ENCODE measurements at places on chromosomes 12 and 14.
A peak's percentile ranks its signal among the peaks of the same experiment; 100 is the strongest.

DNA sequence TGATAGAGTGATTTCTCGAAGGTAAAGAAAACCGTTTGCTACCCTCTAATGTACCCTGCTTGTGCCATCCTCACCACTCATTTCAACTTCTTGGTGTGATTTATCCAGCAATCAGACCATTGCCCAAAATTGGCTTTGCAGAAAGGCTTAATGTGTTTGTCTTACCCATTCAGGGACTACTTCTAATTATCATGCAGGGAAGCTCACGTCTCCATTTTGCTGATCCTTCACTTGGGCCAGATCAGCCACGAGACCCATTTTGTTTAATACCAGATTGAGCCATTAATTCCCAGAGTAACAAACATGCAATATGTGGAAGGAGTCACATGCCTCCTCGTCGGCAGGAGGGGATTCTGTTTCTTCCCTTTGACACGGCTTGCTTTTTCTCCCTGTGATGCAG lies 51.1 kb upstream of the CRY1 start:
- DNase-seq, result no peak

- DNase-seq, result no peak
These were observed 211.5 kb upstream of the C14orf180 start for GRCh38 chr14:104367866-104368750.

- no peak for DNase-seq
These were observed 78.5 kb downstream of the MDGA2 start for GRCh38 chr14:47596860-47597259.

DNA sequence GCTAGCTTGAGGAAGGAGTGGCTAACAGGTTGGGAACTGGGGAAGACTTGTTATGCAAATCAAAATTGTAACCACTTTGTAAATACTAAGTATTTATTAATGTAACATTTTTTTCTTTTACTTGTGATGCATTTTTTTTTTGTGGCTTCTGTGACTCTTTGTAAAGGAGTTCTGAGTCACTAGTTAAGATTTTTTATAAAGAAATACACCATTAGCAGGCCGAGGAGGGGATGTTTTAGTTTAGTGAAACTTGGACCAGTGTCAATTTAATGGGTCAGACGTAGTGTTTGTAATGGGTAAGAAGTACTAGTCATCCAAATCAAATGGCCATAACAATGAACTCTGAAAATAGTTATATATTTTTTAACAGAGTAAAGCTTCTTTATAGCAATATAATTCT lies 43.1 kb downstream of the AKAP6 start:
- peak; percentile 62 for DNase-seq

GRCh38 chr14:22386924-22387775 lies 201.9 kb downstream of the DAD1 start:
- DNase-seq, result peak; percentile 71

DNA sequence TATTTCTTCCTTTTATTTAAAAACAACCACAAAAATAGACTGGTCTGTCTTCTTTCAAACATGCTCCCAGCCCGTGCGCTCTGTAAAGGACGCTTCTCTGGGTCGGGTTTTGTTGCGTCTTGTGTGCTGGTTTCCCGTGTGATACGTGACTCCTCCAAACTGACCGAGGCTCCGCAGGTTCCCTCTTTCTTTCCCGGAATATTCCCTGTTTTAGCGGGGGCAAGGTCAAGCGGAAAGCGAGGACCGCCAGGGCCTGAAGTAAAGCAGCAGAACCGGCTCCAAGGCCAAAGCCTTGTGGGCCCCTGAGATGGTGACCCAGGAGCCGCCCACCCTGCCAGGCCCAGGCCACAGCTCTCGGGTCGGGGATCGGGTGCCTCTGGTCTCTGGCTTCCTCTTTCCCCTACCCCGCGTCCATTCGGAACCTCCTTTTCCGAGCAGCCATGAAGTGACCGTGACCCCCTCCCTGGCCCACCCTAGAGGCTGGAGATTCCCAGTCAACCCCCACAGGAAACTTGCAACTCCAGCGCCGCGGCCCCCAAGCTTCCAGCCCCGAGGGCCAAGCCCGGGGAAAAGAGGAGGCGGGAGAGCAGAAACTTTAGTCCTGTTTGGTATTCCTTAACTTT lies 885 bp upstream of the HOXC10 start:
- DNase-seq, result no peak

DNA sequence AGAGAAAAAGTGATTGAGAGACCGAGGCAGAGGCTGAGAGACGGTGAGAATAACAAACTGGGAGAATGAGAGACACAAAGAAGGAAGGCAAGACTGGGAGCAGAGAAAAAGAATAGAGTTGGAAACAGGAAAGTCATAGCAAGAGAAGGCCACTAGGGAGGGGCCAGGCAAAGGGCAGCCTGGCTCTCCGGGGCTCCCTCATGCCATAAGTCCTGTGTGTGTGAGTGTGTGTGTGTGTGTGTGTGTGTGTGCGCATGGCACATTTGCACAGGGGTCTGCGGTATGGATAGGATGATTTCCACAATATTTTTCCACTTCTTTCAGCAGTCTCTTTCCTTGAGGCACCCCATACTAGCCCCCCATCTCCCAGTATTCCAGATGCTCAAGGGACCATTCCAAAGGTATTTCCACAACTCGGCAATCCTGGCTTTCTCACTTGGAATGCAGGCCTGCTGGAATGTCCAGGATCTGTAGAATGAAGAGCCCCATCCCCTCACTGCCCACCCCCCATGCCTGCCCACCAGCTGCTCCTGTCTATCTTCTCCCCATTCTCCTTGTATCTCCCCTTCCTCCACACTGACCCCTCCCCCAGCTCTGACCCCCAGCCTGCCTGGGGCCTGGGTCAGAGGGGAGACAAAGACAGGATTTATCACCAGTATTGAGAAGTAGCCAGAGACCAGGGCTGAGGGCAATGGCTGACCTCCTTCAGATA lies 9.0 kb downstream of the GPR84 start:
- DNase-seq, result no peak

Data from AG08396 (cell line).